ENCODE measurements at places on chromosomes 6 and 20.

DNA sequence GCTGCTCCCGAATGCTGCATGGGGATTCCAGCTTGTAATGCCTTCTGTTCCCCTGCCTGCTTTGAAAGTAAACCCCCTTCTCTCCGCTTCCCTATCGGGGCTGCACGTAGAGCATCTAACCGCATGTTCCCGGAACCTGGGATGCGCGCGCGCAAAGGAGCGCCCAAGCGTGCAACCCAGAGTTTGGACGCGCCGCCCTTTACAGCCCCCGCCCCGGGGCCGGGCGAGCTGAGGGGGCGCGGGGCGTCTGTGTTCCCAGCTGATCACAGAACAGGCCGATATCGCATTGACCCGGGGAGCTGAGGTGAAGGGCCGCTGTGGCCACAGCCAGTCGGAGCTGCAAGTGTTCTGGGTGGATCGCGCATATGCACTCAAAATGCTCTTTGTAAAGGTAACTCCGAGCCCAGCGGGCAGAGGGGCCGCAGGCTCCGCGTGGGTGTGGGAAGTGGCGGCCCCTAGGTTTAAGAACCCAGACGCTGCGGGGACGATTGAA, 1.4 kb downstream of the LAMP5 start:
- DNase-seq: no peak

GRCh38 chr20:38207621-38208020, 42.6 kb upstream of the TGM2 start:
- DNase-seq: no peak

DNA sequence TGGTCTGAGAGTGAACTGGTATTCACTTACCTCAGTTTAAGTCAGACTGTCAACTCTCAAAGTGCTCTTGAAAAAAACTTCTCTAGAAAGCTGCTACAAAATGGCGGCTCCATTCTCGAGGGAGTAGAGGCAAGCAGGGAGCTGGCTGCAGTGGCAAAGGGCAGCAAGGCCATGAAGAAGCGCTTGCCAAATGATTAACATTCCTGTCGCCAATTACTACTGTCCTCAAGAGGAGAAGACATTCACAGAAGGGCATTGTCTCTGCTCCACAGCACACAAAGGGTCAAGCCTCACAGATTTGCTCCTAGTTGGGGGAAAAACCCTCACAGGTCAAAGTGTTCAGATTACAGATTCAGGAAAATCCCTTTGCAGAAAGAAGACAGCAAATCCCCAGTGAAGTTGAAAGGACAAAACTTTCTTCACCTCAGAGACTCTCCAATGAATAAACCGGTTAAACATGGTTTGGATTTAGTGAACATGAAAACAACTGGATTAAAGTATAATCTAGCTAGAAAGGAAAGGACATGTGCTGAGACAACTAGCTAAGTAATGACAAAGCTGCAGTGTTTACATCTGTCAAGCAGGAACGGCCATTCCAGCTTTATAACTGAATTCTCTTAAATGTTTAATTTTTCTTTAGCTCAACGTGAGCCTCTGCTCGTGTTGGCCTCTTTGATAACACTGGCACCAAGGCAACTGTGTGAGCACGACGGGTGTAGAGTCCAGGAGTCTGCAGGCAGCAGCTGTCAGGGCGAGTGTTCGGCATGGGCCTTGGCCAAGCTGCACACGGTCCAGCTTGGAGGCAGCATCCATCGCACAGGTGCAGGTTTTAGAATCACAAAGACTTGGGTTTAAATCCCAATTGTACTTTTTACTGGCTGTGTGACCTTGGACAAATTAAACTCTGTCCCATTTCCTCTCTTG, 37.6 kb downstream of the NR2E1 start:
- DNase-seq: no peak

DNA sequence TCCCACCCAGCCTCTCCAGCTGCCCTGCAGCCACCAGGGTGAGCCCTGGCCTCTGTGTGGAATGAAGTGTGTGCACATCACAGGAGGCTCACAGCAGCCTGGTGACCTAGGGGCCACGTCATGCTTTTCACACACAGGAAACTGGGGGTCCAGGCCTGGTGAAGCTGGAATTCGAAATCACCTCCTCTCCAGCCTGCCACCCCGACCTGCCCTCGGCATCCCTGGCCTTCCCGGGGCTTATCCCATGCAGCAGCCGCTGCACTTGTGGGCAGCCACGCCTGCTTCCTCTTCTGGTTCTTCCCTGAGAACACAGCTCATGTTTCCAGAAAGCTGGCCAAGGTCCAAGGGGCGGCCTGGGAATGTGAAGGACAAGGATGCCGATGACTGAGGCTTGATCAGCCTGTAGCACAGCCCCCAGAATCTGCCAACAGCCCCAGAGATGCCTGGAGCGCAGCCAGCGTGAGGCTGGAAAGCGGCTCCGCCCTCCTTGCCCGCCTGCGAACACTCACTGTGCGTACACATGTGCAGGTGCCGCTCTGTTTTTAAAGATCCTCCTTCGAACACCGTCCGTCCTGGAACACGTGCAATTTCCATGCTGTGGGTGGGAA, 4.2 kb upstream of the NTSR1 start:
- DNase-seq: peak; percentile 99

- no peak for DNase-seq
These were observed 67.4 kb upstream of the ARHGAP18 start for GRCh38 chr6:129777371-129777770.

DNA sequence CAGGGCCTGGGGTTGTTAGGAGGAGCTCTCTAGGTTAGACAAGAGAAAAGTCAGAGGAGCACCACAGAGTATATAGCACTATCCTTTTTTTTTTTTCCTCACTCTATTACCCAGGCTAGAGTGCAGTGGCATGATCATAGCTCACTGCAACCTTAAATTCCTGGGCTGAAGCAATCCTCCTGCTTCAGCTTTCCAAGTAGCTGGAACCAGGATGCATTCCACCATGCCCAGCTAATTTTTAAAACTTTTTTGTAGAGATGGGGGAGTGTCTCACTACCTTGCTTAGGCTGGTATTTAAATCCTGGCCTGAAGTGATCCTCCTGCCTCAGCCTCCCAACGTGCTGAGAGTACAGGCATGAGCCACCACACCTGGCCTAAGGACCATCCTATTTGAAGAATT, 19.3 kb upstream of the AKIRIN2 start:
- no peak for DNase-seq

- DNase-seq: no peak
These were observed 23.7 kb upstream of the MMS22L start for GRCh38 chr6:97306544-97307320.

All from NCI-H1105 (cell line).